ENCODE measurements at places on chromosomes 5 and 9.

GRCh38 chr9:5516453-5517220 lies 6.3 kb downstream of the PDCD1LG2 start:
- no peak for DNase-seq

DNA sequence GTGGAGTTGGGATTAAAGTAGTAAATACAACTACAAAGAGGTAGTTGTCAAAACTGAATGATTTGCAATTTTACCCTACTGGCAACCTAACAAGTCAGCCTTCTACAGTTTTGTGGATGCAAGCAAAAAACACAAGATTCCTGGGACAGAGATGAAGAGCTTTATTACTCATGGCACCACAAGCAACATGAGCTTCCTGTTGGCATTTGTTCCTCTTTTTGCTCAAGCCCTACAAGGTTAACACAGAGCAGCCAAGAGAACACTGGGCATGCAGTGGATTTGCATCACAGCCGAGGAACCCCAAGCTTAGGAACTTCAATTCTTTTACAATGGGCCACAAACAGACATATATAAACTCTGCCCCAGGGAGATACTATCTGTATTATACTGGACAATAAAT lies 28.8 kb upstream of the DMAC1 start:
- no peak for DNase-seq

GRCh38 chr5:125961150-125961549 lies 462.1 kb upstream of the GRAMD2B start:
- peak; percentile 72 for DNase-seq

DNA sequence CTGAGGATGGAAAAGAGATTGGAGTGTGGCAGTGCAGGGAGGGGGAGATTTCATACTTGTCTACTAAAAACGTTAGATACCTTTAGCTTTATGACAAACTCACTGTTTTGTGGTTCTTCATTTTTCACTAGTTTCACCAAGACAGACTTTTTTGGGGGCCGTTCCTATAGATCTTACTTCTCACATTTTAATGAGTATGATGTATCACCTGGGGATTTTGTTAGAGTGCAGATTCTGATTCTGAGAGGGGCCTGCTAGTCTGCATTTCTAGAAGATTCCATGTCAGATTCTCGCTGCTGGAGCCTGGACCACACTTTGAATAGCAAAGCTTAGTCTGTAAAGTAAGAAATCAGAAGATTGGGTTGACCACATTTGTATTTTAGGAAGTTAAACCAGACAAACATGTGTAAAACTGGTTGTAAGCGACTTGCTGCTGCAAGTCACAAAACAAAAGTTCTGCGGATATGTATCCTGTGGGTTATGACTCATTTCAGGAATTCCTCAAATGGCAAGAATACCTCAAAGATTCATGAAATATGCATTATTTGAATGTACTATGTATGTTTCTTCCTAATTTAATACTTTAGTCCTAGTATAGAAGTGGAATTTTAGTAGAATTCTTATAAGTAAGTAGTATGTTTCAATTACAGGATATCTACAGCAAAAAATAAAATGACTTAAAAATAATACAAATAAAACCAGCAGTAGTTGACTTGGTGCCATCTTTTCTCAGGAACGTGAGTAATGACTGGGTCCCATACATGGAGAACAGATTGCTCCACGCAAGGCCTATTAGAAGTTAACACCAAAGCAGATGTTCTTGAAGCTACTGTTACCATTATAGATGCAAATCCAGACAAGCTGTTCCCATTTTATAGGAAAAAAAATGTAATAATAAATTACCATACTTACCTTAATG lies 27.8 kb downstream of the NFIL3 start:
- DNase-seq = peak; percentile 41

GRCh38 chr9:98614941-98615340 lies 93.8 kb downstream of the GABBR2 start:
- no peak for DNase-seq

- DNase-seq = no peak
Measured at GRCh38 chr5:131369558-131369957, 105.7 kb downstream of the CDC42SE2 start.

DNA sequence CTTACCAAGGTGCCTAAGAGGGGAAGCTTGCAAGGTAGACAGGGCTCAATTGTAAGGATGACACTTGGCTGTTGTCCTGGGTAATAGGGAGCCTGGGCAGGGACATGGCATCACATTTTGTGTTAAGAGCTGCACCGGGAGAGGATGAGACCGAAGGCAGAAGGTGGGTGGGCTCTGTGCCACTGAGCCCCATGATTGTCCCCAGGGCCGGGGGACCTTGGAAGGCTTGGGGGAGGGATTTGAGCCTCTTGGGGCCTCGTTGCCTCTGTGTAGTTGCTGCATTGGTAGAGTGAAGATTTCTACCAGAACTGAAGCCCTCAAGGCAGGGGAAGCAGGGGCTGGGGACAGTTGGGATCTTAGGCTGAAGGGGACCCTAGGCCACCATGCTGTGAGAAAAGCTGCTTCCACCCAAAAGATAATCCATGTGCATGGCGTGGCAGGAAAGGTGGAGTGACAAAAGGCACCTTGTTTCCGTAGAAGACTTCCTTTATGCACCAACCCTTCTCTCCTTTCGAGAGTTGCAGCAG lies 11.9 kb downstream of the FGF18 start:
- no peak for DNase-seq

Measured in GM06990 (cell line).